ENCODE measurements at places on chromosomes 2 and 18.

- DNase-seq = no peak
Measured at GRCh38 chr18:46657115-46657955, at the start of gene LOXHD1. Gene LOXHD1, minus strand, starts transcription at chr18:46657220. Its CDS starts 187 bp downstream, at chr18:46657033.

DNA sequence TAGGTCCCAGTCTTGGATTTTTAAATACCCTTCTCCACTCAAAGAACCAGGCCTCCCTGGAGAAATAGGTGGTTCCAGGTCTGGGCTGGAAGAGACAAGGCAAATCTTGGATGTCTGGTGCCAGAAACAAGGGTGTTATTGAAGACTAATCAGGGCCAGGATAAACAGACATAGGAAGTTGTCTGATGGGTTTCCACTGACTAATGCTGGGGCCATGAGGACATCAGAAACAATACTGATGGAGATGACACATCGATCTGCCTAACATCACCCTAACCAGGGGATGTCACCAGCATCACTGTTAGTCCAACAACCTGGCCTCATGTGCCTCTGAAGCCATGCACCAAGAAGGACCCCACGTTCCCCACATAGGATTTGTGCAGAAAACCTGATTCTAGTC is 42.5 kb upstream of the GLI2 start:
- no peak for DNase-seq

- no peak for DNase-seq
Measured at GRCh38 chr18:79393181-79393634, 2.5 kb upstream of the NFATC1 start.

DNA sequence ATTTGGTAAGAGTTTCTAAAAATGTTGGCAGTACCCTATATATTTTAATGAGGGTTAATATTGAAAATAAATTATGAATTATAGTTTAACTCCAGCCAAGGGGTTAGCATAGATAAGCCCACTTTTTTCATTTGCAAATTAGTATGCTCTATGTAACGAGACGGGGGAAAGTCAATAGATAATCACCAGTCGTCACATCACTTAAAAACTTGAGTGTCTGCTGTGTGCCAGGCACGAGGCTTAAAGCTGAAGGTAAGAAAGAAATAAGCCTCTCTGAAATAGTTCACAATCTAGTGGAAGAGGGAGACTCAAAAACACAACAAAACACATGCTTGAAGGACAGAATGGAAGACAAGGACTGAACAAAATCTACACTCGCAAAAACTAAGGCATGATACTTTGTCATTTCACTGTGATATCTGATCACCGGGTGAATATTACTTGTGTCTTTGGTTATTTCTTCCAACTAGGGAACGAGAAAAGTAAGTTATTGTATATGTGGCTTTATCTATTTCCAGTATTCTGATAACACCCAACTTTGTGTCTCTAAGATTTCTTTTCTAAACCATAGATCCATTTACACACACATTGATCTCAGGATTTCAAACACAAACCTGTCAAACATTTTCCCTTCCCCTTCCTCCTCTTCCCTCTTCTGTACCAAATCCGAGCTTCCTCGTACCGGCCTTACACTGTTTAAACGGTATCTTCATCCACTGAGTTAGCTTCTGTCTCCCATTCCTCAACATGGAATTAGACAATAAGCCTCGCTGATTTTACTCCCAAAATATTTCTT is 199.1 kb downstream of the PIEZO2 start:
- DNase-seq = no peak

GRCh38 chr2:69961496-69961895 is at the start of gene ASPRV1:
Gene ASPRV1, minus strand, starts transcription at chr2:69961631. Its CDS starts 195 bp downstream, at chr2:69961436.
- no peak for DNase-seq

- no peak for DNase-seq
Measured at GRCh38 chr2:216379977-216380376, 7.7 kb upstream of the MARCHF4 start.

DNA sequence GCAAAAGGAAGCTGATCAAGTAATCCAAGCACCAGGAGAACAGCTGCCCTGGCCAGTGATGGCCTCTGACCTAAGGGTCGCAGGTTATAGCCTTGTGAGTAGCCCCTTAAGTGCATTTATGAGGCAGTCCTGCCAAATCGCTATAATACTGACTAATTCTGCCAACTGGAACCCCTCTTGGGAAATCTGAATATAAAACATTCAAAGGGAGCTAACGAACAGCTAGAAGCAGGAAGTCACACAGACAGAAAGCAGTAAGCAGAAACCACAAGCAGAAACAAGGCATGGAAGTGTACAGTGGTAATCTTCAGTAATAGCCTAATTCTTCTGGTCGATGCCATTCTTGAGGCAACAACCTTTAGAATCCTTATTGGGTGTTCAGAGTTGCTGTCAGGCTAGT is 521.3 kb downstream of the METTL4 start:
- DNase-seq = no peak
